ENCODE measurements at places on chromosomes 1 and 21. TPM values are rescaled to one million over a fixed set of nuclear protein-coding genes. Genes with fewer than 3 reads are reported as not detected.

Gene SASS6
- 3.0 TPM for polyA plus RNA-seq

Gene CNN3
- 762 TPM for polyA plus RNA-seq

Gene FAM72D
- 0.39 TPM for polyA plus RNA-seq

GRCh38 chr1:119367432-119368124, 1.0 kb upstream of the HAO2 start:
- peak; percentile 48 for DNase-seq

DNA sequence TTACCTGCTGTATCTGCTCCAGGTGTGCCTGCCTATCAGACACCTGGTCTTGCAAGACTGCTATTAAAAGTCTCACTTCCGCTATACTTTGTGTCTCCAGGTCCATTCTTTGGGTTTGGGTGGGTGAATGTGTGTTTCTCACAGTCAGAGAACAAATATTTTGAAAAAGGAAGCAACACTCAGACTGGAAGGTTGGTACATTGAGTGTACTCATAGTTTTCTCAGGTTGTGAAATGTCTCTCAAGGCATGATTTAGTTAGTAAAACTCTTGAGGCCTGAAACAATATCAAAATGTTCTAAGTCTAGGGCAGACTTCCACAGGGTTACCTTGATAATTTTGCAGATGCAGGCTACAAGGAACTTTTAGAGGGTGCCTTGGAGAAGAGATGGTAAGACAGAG, 429.9 kb upstream of the ZRANB2 start:
- no peak for DNase-seq

DNA sequence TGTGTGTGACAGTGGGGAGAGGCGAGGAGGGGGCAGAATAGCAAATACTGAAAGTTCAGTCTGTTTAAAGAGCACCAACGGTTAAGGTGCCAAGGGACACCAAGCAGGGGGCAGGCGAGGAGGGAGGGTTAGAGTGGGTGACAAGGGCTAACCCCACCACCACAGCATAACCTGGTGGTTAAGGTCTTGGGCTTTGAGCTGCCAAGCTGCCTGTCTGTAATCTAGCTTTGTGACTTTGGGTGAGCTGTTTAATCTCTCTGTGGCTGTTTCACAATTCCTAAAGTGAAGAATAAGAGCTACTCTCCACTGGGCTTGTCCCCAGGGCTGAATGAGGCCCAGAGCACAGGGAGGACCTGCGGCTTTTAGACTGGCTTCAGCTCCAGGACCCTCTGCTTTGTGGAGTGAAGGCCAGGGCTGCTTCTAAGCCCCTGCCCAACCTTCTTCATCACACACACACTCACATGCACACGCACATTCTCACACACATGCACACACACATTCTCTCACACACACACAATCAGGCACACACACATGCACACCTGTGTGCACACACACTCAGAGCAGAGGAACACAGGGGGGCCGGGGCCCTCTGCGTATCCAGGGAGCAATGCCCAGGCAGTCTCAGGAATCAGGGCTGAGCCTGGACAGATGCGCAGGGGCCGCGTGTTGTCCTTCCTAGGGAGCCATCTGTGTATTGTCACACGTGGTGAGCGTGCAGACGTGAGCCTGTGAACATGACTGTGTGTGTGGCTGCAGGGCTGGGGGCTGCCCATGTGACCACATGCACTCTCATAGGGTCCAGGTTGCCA, 101.6 kb upstream of the TARDBP start:
- no peak for DNase-seq

DNA sequence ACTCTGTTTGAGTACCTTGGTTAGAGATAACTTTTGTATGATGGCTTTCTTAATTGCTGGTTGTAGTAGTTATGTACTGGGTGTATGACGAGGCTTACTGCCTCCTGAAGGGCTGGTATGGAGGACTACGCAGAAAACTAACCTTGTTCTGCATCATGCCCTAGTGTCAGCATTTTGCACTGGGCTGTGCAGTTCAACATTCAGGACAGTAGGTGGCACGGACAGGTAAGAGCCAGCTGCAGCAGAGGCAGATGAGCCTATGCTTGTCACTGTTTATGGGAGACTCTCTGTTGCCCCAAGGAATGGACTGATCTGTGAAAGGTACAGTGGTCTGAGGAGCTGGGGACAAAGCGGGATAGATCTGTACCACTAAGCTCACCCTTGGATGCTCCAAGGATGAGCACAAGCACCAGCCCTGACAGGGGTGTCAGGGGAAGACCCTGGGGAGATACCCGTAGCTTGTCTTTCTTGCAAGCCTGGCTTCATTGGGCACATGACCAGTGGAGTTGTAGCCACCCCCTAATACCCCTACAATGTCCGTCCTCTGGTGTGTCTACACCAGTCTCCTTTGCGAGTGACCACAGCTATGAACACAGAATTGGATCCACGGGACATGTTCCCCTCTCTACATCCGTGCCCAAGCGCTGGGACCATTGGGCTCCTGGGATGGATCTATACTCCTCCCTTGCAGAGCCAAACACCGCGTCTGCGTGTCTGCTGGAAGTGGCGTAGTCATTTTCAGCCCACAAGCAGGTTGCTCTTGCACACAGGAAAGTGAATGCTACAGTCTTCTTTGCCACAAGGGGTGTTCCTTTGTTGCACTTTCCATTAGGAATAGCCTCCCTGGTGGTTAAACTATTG, 51.1 kb upstream of the CFHR3 start:
- DNase-seq = no peak

GRCh38 chr1:112803906-112804762, 89.0 kb upstream of the PPM1J start:
- peak; percentile 46 for DNase-seq

DNA sequence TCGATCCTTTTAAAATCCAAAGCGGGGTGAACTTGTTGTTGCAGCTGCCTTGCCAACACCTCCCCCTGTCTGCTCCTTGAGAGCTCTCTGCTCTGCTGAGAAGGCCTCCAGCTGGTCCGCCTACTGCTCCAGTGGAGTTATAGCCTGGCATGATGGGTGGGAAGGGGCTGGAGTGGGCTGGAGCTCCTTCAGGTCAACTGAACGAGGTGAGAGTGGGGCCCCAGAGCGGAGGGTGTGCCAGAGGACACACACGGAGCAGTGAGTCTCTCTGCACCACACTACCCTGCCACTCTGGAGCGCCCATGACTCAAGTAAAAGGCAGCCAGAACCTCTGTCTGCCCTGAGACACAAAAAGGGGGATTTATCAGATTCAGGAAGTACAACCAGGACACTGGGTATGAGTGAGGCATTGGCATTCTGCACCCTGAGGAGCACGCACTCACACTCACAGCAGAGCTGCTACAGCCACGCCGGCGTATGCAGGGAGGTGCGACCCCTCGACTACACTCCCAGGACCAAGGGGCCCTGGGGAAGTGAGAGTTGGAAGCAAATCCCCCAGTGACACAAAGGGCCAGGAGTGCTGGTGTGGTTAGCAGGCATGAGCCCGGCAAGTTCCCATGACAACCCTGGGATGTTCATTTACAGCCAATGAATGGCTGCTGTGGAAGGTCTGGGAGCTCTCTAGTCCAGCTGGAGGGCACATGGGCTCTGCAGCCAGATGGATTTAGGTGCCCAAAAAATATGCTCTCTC, 28.0 kb upstream of the EVA1B start:
- DNase-seq = no peak

GRCh38 chr1:196409586-196409985, 198.7 kb downstream of the KCNT2 start:
- DNase-seq = no peak

GRCh38 chr1:215101511-215101910, 19.0 kb downstream of the KCNK2 start:
- DNase-seq = no peak

DNA sequence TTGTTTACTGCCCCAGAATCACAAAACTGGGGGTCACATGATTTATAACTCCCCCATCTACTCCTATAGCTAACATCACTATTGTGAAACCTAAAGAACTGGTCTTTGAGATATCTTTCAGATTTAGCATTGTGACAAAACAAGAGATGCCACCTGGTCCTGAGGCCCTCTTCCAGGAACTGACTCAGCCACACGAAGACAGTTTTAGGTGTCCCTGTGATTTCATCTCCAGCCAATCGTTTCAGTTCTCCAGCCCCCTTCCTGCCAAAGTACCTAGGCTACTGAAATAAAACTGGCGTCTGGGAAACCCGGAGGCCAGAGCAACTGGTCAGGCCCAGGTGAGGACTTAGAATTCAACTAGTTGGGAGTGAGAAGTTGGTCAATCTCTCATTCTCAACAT, 36.6 kb downstream of the TBX19 start:
- DNase-seq = no peak

- no peak for DNase-seq
Observed at GRCh38 chr1:55244476-55245099, 29.4 kb upstream of the USP24 start.

DNA sequence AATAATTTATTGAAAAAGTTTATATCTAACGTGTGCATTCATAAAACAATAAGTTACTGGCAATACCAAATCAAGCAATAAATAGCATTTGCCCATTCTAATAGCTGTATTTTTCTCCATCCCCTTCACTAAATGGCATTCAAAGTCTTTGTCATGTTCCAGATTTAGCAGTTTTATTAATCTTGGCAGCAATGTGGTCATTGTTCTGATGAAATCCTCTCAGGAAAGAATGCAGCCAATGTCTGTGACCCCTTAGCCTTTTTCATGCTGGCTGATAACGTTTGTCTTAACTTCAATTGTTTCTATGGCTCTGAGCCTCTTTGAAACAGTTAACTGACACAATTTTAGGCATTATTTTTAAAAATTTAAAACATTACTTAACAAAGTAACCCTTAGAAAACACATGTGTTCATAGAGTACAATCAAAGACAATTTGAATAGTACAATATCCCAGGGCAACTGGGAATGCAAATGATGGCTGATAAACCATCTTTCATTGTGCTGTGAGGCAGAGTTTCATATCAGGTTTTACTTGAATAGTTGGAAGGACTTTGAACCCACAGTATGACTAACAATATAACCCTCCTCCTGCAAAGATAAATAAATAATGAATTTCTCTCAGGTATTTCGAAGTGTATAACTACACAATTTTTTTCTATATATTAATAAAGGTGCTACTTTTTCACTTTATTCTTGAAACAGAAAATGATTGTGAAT, 217.5 kb downstream of the LRRIQ3 start:
- DNase-seq = peak; percentile 19

DNA sequence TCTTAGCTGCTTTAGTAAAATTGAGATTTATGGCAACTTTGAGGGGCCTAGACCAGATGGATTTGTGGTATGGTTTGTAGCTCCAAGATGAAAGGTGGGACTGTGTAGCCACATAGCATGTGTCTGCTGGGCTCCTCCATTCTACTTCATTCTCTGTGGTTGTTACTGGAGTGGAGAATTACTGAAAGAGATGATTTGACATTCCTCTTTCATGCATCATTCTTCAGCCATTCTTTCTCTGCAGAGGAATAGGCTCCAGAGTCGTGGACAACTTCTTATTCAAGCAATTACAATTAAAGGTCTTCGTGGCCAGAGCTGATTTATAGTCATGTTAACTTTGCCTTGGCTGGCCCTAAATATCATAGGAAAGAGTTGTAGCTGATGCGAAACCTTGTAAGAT, 328.9 kb downstream of the PAPPA2 start:
- no peak for DNase-seq

Measured in muscle of arm (tissue), 14 donors.